Left lobe of liver (tissue), 2 donors: ENCODE measurements at places on chromosomes 6 and 20. TPM values are rescaled to one million over a fixed set of nuclear protein-coding genes. Genes with fewer than 3 reads are reported as not detected.

SEMG1 gene
- not detected for total RNA-seq

GPX5 gene
- total RNA-seq = not detected

NELFE gene
- 15.3 TPM for total RNA-seq

TMC2 gene
- not detected for total RNA-seq

KIF13A gene
- total RNA-seq = 16.7 TPM
